ENCODE measurements at places on chromosomes 2 and 18.

DNA sequence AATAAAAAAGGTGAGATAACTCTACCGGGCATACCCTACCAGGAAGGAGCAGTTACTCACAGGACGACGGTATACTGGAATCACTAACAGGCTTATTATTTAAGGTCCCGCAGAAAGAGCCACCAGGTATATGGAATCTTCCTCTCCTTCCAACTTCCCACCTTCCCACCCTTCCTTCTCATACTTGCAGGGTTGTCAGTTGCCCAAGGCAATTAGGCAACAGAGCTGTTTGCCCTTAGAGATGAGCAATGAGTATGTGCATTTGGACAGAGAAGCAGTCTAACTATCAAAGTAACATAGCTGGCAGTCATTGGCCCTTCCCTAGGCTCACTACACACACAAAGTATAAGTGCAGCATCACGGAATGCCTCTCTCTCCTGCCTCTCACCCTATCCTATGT is 32.1 kb upstream of the EVA1A start:
- no peak for DNase-seq

- DNase-seq, result no peak
Measured at GRCh38 chr2:240338274-240338673, 97.2 kb upstream of the GPC1 start.

GRCh38 chr18:34055227-34055626 is 169.5 kb downstream of the NOL4 start:
- DNase-seq, result no peak

DNA sequence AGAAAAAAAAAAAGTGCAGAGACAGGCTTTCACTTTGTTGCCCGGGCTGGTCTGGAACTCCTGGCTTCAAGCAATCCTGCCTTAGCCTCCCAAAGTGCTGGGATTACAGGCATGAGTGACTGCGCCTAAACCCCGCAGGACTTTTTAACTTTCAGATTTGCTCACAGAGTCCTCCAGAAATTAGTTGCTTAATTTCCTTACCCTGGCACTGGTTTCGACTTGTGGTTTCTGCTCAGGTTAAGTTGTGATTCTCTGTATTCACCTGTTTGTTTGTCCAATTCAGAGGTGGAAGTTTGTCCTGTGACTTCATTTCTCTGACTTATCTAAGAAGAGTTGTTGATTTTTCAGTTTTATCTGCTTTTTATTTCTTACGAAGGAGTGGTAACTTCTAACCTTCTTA is 238.1 kb downstream of the TMEM182 start:
- no peak for DNase-seq

GRCh38 chr2:144331674-144332355 is 188.1 kb downstream of the ZEB2 start:
- no peak for DNase-seq

GRCh38 chr2:55010149-55010591 is 40.1 kb downstream of the RTN4 start:
- peak; percentile 49 for DNase-seq

DNA sequence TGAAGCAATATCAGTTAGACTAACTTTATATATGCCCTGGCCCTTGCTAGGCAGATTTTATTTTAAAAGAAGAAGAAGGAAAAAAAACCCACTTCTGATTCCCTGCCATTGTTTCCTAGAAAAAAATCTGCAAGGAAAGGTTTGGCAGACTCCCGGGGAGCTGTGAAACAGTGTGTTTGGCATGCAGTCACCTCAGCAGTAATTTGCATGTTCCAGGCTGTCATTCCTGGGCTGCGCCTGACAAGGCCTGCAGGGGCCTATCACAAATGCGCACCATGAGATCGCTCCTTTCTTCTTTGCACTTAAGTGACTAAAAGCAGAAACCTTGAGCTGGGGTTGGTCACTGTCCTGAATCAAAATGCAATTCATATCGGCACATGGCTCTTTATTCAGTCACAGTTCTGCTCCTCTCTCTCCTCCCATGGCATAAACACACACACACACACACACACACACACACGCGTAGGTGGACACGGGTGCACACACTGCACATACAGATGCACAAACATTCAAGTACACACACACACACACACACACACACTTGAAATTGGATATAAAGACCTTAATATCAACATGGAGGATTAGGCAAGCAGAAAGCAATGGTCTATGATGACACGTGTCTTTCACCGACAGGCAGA is 172.8 kb downstream of the MYT1L start:
- DNase-seq, result no peak
